ENCODE measurements at places on chromosomes 2 and 18.
A peak's percentile ranks its signal among the peaks of the same experiment; 100 is the strongest.

DNA sequence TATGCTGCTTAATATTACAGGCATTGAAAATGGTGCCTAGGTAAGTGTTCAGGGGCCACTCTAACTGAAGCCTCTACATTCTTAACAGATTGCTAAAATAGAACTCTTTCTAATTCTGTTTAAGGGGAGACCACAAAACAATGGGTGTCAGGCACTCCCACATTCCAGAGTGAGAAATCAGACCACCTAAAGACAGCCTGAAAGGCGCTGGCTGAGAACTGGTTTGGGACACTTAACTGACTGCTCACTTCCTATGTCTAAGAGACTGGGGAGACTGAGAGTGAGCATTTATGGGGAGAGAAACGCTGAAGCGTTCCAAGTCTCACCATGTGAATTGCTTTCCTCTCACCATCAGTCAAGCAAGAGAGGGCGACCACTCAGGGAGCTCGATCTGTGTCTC lies 108.8 kb upstream of the ITGB6 start:
- DNase-seq, result no peak

GRCh38 chr18:10421859-10422258 lies 32.6 kb upstream of the APCDD1 start:
- DNase-seq, result no peak

DNA sequence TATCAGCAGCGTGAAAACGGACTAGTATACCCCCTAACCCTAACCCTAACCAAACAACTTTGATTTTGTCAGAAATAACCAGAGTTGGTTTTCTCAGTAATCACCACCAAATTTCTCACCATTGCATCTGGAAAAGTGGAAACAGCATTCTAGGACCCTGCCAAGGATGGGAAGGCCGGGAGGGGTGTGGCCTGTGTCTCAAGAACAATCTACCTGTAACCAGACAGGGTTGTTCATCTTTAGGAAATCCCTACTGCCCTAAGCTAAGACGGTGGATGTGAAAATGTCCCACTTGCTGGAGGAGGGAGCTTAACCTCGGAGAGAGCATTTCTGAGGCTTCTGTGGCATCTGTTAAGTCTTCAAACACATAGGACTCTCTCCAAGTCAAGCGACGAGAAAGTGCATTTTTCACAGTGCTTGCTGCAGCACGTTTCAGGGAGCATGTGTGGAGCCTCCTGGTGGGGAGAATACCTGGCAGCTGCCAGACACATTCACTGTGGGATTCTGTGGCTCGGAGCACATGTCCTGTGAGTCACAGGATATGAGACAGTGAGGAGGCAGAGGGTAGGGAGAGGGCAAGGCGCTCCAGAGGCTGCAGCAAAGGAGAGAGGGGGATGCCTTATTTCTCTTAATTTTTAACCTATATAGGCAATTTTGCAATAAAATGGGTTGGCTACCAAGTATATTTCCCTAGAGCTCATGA lies 207.5 kb downstream of the SPP2 start:
- peak; percentile 29 for DNase-seq

- no peak for DNase-seq
These were observed 33.4 kb upstream of the TMEM131 start for GRCh38 chr2:98028931-98029717.

- DNase-seq, result no peak
These were observed 20.2 kb downstream of the INPP4A start for GRCh38 chr2:98464772-98465310.

- no peak for DNase-seq
These were observed 357.6 kb downstream of the DSC3 start for GRCh38 chr18:30684825-30685481.

DNA sequence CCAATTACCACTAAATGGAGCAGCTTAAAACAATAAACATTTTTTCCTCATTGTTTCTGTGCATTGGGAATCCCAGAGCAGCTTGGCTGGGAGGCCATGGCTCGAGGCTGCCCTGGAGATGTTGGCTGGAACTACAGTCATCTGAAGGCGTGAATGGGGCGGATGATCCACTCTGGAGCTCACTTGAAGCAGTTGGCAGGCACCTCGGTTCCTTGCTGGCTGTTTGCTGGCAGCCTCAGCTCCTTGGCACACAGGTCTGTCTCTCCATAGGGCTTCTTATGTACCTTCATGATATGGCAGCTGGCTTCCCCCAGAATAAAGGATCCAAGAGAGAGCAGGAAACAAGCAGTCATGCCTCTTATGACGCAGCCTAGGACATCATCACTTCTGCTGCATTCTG lies 227.0 kb upstream of the COPS8 start:
- no peak for DNase-seq

DNA sequence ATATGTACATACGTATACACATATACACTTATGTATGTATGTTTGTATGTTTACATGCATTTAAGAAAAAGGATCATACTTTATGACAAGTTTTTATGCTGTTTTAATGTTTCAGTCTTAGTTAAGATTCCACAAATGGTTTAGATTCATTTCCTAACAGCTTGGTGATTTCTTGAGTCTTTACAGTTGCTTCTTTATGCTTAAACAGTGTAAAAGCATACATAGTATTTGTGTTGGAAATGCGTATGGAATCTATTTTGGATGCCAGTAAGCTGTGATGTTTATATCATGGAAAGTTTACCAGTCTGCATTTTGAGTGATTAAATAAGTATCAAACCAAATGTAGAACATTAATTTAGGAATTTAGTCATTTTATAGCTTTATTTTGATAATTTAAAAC lies 55.4 kb downstream of the AGFG1 start:
- DNase-seq, result no peak

DNA sequence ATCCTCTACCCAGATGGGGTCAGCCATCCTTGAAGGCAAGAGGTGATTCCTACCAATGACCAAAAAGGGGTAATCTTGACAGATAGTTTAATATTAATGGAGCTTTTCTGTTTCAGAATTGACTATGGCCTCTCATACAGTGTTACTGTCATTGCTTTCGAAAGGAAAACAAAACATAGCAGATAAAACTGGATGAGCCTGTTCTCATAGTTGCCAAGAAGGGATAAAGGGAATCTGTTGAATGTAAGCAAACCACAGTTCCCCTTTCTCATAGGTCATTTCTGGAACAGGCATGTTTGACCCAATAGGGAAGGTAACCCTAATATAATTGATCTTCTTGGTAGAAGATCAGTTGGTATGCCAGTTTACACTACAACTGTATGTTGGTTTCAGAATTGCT lies 1.6 kb downstream of the RAB27B start:
- no peak for DNase-seq

DNA sequence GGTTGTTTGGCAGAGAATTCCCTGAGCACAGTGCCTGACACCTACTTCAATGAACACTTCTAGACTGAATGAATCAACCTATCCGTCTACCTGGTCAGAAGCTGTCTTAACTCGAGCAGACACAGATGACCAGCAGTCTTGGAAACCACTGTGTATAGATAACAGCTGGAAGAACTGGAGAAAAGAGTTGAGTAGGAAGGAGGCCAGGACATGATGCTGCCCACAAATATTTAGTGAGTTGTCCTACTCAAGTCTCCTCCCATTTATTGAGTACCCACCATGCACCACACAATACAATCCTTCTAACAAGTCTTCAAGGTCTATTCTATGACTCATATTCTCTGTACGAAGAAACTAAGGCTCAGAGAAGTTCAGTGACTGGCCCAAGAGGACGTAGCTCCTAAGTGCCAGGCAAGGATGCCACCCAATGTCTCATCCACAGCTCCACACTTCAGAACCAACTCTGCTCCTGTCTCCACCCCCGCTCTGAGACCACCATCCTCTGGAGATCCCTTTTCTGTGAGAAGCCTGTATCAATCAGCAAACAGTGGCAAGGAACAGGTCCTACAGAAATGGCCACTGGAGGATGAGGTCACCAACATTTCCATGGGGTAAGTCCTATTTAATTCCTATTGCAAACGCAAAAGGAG lies 62.2 kb downstream of the GALNT14 start:
- DNase-seq, result no peak

- no peak for DNase-seq
These were observed 216.3 kb upstream of the DTNA start for GRCh38 chr18:34493566-34494358.

- no peak for DNase-seq
These were observed 50.1 kb upstream of the ITM2C start for GRCh38 chr2:230814616-230815015.

DNA sequence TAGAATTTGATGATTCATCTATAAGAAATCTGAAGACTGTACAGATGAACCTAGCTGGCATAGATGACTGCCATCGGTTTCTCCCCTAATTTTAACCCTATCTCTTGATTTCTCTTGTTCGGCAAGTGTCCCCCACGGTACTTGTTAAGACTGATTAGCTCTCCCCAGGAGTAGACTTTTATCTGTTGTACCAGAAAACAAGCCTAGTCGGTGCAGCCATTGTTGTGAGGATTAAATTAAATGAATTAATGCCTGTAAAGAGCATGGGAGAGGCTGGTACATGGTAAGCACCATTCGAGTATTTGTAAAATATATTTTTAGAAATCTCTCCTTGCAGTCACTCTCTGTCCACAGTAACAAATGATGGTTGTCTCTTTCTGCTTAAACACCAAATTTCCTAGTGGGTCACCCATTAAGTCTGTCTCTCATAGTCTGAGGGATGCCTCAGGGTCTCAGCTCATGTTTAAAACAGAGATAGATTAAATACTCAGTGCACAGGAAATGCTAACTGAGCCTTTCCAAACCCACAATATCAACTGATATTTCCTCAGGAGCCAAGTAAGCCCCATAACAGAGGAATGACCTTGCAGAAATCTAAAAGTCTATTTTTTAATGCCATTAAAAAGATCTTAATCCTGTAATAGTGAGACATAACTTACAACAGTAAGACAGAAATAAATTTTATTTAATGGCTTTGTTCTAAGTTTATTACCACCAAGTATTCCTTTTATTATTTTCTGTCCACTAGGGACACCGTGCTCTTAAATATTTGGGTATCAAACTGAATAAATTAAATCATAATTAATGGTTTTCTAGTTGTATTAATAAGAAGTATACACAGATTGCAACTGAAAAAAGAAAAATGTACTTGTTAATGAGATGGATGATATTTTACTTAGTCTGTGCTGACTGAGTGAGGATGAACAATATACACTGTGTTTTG lies 2.9 kb upstream of the B4GALT6 start:
- no peak for DNase-seq

- no peak for DNase-seq
These were observed 2016.1 kb upstream of the PIK3C3 start for GRCh38 chr18:39938676-39939608.

DNA sequence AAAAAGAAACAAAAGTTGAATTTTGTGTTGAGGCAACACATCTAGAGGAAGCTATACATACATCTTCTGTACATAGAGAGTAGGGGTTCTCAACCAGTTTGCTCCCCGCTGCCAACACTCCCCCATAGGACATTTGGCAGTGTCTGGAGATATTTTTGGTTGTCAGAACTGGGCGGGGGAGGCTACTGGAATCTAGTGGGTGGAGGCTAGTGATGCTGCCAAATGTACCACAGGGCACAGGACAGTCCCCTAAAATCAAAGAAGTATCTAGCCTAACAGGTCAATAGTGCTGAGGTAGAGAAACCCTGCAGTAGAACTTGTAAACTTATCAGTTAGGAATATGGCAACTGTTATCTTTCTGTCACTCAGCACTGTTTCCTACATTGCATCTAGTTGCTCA lies 21.3 kb downstream of the ADAM23 start:
- no peak for DNase-seq

DNA sequence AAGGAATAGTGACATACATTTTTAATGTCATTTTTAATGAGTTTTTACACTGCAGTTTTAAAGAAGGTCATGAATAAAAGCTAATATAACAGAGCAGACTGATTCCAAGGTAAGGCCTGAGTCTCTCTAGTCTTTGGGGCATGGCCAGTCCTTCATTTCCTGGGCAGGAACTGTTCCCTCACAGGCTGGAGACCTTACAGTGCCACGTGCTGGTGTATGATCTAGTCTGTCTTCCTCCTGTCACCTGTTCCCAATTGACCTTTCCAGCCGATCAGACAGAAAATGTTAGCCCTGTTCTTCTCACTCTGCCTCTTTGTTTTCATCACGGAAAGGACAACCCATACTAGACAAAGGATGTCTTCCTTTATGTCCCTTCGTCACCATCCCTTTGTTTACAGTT lies 33.6 kb downstream of the ZCCHC2 start:
- DNase-seq, result no peak

GRCh38 chr2:146874260-146874658 lies 970.6 kb upstream of the ACVR2A start:
- DNase-seq, result no peak
